Skin of body (tissue), 3 donors: ENCODE measurements at places on chromosomes 2 and 18. TPM values are rescaled to one million over a fixed set of nuclear protein-coding genes. Genes with fewer than 3 reads are reported as not detected.

The EMX1 gene
- total RNA-seq = not detected

The QPCT gene
- 33.8 TPM for total RNA-seq

The C2orf78 gene
- total RNA-seq = not detected

The DYNAP gene
- 0.10 TPM for total RNA-seq

The FAM237A gene
- not detected for total RNA-seq

The CHCHD5 gene
- 6.3 TPM for total RNA-seq

The POTEJ gene
- total RNA-seq = 0.10 TPM

The PIEZO2 gene
- 51.0 TPM for total RNA-seq

The ZNF521 gene
- 35.3 TPM for total RNA-seq

The CIB4 gene
- not detected for total RNA-seq

The C2orf80 gene
- not detected for total RNA-seq

The ZC3H6 gene
- 9.7 TPM for total RNA-seq
